ENCODE measurements at places on chromosomes 2 and 18.

GRCh38 chr2:80395251-80395650 is 90.7 kb upstream of the LRRTM1 start:
- DNase-seq = no peak

- DNase-seq = no peak
Observed at GRCh38 chr18:25497151-25497794, 145.3 kb upstream of the ZNF521 start.

- no peak for DNase-seq
Observed at GRCh38 chr2:145687442-145688134, 1167.7 kb upstream of the ZEB2 start.

DNA sequence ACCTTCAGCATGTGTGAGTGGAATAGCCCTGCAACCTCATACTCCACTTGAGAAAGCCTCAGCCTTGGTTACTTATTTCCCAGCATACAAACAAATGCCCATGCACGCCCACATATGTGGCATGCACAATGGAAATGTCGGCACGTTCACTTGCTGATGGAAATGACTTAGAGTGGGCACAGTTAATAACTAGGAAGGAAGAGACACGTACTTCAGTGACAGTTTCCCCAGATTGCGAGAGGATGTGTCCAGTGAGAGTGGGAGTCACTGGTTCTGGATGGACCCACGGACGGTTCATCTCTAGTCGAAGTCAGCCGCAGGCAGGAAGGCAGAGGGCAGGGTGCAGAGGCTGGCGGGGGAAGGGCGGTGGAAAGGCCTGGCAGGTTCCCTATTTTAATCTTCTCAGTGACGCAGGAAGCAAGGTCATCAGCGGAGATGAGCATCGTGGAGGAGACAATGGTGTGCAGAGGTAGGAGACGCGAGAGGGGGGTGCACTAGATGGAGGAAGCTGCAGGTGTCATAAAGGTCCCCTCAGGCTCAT is 350.7 kb upstream of the MYT1L start:
- DNase-seq = no peak

- no peak for DNase-seq
Observed at GRCh38 chr2:2041256-2041824, 289.7 kb downstream of the MYT1L start.

- no peak for DNase-seq
Observed at GRCh38 chr18:58547864-58548263, 81.0 kb downstream of the ALPK2 start.

- DNase-seq = peak; percentile 25
Observed at GRCh38 chr2:204776781-204777559, 231.7 kb downstream of the PARD3B start.

- DNase-seq = no peak
Observed at GRCh38 chr2:134594399-134594798, 124.4 kb downstream of the TMEM163 start.

DNA sequence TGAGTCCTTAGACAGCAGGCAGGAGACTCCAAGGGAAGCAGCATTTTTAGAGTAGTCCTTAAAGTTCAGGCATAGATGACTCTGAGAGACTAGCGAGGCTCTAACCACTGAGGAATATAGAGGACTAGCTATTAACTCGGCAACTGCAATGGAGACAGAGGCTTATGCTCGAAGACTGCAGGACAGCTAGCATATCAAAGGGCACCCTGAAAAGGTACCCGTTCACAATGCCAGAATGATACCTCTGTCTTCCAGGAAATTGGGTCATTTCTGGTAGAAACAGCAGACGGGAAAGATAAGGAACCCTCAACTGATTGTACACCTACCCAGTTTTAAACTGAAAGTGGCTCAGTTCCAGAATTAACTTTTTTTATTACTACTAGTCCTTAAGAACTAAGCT is 1204.0 kb upstream of the ZEB2 start:
- DNase-seq = no peak

- DNase-seq = no peak
Observed at GRCh38 chr18:74928194-74928968, 280.6 kb downstream of the PTGR3 start.

DNA sequence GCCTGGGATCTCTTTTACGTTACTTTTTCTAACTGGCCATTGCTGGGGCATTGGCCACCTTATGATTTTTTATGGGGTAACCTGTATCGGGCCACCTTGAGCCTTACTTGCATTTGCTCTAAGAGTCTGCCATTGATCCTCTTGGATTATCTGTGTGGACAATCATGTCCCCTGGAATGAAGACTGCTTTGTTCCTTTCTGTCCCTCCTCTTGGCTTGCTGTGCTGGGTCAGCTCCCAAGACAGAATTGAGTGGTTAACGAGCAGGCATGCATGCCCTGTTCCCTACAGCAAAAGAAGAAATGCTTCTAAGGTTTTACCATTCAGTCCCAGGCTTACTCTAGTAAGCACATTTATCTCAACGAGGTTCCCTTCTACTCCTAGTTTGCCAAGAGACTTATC is 46.3 kb downstream of the MAL start:
- DNase-seq = no peak

DNA sequence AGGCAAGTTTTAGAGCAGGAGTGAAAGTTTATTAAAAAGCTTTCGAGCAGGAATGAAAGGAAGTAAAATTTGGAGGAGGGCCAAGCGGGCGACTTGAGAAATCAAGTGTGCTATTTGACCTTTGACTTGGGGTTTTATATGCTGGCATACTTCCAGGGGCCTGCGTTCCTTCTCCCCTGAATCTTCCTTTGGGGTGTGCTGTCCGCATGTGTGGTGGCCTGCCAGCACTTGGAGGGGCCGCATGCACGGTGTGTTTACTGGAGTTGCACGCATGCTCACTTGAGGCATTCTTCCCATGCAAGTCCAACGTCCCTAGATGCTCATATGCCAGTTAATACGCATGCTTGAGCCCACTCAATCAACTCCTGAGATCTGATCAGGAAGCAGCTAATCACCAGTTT is 78.3 kb upstream of the MAP4K4 start:
- peak; percentile 30 for DNase-seq

DNA sequence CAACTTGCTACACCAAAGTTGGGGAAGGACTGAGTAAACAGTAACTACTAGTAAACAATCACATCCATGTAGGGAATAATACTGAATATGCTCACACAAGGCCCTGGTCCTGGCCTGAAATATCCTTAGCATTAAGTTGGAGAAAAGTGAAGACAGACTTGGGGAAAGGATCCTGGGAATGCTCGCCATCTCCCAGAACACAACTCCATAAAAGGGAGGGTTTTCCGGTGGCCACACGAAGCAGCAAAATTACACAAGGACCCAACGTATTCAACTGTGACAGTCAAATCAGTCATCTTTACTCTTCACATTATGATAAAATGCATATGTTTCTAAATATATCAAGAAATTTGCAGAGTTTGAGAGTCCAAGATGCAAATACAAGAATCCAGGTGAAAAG is 7.3 kb downstream of the NEMP2 start:
- DNase-seq = no peak

GRCh38 chr18:12093520-12094257 is at the start of gene ANKRD62:
Gene ANKRD62, plus strand, starts transcription at chr18:12093843. Its CDS starts 175 bp downstream, at chr18:12094018.
- no peak for DNase-seq

DNA sequence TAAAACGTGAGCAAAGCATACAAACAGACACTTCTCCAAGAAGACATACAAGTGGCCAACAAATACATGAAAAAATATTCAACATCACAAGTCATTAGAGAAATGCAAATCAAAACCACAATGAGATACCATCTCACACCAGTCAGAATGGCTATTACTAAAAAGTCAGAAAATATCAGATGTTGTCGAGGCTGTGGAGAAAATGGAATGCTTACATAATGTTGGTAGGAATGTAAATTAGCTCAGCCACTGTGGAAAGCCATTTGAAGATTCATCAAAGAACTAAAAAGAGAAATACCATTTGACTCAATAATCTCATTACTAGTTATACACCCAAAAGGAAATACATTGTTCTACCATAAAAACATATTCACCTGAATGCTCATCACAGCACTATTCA is 825.7 kb downstream of the SUCLG1 start:
- DNase-seq = no peak

DNA sequence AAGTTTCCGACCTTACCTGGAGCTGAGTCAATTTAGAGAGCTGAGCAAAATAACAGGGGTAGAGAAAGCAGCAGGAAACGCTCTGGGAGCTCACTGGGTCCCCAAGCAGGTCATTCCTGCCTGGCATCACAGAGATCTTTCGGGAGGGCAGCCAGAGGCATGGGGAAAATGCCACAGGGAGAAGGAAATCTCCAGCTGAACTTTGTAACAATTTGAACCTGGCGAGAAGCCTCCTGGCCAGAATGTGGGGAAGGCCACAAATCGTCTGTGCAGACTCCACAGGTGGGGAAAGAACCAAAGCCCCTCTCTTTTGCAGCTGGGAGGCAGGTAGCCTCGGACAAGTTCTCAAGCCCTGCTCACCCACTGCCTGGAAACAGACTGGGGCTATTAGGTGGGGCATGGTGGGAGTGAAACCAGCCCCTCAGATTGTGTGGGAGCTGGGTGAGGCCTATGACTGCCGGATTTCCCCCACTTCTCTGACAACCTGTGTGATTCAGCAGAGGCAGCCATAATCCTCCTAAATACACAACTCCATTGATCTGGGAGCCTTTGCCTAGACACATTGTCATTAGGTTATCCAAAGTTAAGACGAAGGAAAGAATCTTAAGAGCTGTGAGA is 53.9 kb downstream of the INO80D start:
- no peak for DNase-seq

- DNase-seq = no peak
Observed at GRCh38 chr2:200258881-200259576, 47.5 kb upstream of the SPATS2L start.

DNA sequence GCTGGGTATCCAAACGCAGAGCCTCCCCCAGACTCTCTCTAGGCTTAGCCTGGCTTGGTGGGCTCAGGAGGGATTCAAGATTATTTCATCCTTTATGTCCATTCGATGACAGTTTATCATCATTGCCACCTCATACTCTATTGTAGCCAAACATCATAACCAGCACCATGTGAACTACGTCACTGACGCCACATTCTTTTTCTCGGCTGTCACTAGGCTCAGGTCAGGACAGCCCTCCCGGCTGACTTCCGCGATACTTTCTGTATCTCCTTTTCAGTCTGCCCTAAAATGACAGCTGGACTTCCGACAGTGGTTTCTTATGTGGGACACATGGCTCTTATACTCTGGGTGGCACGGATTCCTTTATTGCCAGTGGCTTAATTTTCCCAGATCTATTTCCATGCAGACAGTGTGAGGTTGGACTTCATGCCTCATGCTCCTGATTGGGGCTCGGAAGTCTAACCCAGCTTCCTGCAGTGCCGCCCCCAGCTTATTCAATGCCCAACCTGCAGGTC is 39.8 kb upstream of the SMIM21 start:
- no peak for DNase-seq

DNA sequence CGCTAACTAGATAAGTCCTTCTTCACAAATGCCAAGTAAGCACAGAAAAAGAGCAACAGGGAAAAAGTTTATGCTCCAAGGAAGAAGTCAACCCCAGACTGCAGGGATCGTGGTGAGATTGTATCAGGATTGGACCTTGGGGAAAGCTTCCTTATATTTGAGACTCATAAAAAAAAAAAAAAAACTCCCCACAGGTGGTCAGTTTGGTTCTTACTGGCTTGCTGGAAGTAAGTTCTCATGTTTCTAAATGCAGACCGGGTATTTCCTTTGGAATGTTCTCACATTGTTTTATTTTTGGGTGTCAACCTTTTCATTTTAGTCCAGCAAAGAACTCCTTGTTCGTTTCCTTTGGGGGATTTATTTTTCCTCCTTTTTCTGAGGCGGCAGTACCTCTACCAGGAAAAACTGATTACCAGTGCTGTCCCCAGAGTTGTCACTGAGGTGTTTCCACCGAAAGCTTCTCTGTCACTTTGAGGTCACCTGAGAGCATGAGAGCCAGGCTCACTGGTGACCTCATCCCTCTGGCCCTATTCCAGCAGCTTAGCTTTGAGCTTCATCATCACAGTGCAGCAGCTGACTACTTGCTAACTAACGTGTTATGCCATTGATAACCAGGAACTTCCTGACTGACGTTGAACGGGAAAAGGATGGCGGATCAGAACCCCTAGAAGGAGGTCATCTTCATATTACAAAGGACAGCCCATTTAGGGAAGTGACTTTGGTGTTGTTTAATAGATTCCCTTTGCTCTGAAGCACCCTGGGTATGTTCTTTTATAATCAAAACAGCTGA is 16.8 kb upstream of the ATP8B1 start:
- peak; percentile 41 for DNase-seq

DNA sequence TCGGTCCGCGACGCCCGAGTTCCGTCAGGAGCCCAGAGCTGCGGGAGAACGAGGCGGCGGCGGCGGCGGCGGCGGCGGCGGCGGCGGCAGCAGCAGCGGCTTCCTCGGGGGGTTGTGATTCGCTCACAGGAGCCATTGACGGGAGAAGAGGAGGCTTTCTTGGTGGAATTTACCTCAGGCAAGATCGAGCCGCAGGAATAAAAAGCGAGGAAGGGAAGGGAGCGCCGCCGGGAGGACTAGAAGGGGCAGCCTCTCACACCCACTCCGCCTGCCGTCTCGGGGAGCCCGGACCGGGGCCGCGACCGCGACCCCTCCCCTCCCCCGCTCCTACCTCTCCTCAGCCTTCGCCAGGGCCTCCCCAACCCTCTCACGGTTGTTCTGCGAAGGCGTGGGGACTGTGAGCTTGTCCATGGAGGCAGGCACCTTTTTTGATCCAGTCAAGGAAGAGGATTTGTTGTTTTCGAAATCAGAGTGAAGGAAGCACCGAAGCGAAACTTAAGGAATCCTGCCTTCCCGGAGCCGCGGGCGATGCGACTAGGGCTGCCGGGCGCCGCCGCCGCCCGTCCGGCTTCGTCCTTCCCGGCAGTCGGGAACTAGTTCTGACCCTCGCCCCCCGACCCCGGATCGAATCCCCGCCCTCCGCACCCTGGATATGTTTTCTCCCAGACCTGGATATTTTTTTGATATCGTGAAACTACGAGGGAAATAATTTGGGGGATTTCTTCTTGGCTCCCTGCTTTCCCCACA is 506 bp downstream of the BMPR2 start:
- DNase-seq = peak; percentile 70

DNA sequence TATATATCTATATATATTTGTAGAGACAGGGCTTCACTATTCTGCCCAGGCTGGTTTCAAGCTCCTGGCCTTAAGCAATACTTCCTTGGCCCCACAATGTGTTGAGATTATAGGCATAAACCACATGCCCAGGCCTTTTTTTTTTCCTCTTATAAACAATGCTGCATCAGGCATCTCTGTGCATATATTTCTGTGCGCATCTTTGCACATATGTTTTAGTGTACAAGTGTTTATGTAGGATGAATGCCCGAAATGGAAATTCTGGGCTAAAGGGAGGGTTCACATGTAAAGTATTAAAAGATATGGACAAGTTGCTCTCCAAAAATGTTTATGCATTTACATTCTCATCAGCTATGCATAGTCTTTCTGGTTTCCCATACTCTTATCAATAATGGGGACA is 183.2 kb upstream of the SPRED2 start:
- no peak for DNase-seq

- no peak for DNase-seq
Observed at GRCh38 chr18:51890762-51891161, 449.2 kb upstream of the DCC start.

DNA sequence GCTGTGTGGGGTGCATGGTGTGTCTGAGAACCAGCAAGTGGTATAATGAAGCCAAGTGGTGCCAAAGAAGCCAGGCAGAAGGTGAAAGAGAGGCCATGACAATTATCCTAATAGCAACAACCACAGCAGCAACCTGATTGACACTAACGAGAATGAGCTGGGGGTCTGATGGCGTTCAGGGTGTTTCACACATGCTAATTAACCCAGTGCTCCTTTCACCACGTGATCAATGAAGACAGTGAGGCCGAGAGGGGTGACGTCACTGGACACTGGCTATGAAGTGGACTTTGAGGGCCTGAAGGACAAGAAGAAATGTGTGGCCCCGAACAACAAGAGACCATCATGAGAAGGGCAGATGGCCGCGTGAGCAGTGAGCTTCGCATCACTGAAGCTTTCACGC is 364.4 kb upstream of the ID2 start:
- DNase-seq = no peak
